ENCODE measurements at places on chromosomes 13 and 19. TPM values are rescaled to one million over a fixed set of nuclear protein-coding genes. Genes with fewer than 3 reads are reported as not detected.

LIG4 gene
- 7.4 TPM for total RNA-seq

RASGRP4 gene
- not detected for total RNA-seq

C1QTNF9 gene
- total RNA-seq: not detected

CGB3 gene
- not detected for total RNA-seq

FPR1 gene
- 0.14 TPM for total RNA-seq

NPAS1 gene
- 0.28 TPM for total RNA-seq

GPR4 gene
- not detected for total RNA-seq

SIAH3 gene
- not detected for total RNA-seq

ZNF540 gene
- total RNA-seq: 1.2 TPM

DPF1 gene
- 0.57 TPM for total RNA-seq

ZNF57 gene
- total RNA-seq: 3.6 TPM

PODNL1 gene
- 2.1 TPM for total RNA-seq

CD70 gene
- not detected for total RNA-seq

ETV2 gene
- 0.28 TPM for total RNA-seq

ZNF331 gene
- total RNA-seq: 11.2 TPM

CLEC17A gene
- total RNA-seq: 0.28 TPM

TMEM238 gene
- total RNA-seq: 0.14 TPM

ADGRE3 gene
- not detected for total RNA-seq

TNNI3 gene
- not detected for total RNA-seq

SMIM44 gene
- total RNA-seq: not detected

GAS6 gene
- 125 TPM for total RNA-seq

PCP2 gene
- not detected for total RNA-seq

ZMYM2 gene
- total RNA-seq: 50.8 TPM

AP1M2 gene
- not detected for total RNA-seq

ZNF865 gene
- total RNA-seq: 0.43 TPM

LGI4 gene
- total RNA-seq: 0.28 TPM

COX7A1 gene
- total RNA-seq: 45.4 TPM

PALM3 gene
- total RNA-seq: under 0.01 TPM

IGFL4 gene
- not detected for total RNA-seq

GPR42 gene
- total RNA-seq: not detected
